ENCODE measurements at places on chromosomes 6 and 20.
A peak's percentile ranks its signal among the peaks of the same experiment; 100 is the strongest.

GRCh38 chr6:43256670-43257366 is 13.5 kb downstream of the TTBK1 start:
- DNase-seq, result no peak

DNA sequence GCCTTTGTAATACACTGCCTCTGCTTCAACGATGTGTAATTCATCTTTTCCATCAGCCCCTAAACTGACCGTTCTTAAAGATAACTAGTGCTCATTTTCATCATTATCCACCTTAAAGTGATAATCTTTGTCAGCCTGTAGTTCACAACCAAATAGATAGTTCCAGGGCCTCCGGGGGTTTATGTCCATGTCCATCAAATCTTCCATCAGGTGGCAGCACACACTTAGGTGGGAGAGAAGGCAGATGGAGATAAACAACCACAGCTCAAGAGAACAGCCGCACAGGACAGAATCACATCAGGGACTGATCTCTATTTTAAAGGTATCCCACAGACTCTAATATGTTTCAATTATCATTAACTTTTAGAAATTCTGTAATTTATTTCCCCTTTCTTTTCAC is 90.9 kb downstream of the LMBRD1 start:
- DNase-seq, result no peak

DNA sequence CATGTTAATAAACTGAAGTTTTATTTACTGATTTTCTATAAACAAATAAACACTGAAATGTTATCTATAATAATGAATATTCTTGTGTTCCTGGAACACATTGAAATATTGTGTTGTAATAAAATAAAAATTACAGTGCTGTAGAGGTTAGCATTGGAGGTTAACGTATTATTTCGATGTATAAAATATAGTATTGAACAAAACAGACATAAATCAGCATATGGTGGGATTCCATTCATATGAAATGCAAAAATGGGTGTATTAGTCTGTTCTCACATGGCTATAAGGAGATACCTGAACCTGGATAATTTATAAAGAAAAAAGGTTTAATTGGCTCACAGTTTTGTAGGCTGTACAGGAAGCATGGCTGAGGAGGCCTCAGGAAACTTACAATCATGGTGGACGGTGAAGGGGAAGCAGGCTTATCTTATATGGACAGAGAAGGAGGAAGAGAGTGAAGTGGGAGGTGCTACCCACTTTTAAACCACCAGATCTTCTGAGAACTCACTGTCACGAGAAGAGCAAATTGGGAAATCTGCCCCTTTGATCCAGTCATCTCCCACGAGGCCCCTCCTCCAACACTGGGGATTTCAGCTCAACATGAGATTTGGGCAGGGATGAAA is 24.6 kb upstream of the BMP6 start:
- DNase-seq, result no peak

GRCh38 chr6:142943711-142944123 is 1.3 kb downstream of the HIVEP2 start:
- DNase-seq, result peak; percentile 65

DNA sequence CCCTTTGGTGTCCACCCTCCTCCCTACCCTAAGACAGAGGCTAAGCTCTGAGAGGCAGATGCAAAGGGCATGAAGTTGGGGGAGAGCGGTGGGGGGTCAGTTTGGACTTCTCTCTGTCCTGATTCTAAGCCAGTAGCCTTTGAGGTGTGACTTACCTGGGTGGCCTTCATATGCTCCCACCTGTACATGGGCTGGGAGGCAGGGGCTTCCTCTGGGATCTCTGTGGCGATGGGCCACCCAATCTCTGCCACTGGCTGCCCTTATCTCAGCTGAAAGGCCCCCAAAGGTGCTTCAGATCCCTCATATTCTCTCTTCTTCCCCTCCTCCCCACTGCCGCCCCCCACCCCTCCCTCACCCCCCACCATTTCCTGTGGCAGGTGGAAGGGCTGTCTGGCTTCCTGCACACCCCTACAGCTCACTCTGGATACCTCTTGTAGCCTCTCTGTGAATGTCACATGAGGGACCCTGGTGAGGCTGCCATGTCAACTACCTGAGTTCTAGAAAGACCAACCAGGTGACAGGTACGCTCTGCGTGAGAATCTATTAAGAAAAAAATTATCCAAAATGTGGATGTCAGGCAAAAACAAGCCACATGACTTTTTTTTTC is 34.0 kb downstream of the PNLDC1 start:
- DNase-seq, result no peak

DNA sequence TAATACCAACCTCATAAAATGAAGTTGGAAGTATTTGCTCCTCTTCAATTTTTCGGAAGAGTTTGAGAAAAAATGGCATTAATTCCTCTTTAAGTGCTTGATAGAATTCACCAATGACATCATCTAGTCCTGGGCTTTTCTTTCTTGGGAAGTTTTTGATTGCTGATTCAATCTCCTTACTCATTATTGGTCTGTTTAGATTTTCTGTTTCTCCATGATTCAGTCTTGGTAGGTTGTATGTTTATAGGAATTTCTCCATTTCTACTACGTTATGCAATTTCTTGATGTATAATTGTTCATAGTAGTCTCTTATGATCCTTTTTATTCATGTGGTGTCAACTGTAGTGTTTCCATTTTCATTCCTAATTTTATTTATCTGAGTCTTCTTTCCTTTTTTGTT is 176.9 kb upstream of the PRND start:
- no peak for DNase-seq

DNA sequence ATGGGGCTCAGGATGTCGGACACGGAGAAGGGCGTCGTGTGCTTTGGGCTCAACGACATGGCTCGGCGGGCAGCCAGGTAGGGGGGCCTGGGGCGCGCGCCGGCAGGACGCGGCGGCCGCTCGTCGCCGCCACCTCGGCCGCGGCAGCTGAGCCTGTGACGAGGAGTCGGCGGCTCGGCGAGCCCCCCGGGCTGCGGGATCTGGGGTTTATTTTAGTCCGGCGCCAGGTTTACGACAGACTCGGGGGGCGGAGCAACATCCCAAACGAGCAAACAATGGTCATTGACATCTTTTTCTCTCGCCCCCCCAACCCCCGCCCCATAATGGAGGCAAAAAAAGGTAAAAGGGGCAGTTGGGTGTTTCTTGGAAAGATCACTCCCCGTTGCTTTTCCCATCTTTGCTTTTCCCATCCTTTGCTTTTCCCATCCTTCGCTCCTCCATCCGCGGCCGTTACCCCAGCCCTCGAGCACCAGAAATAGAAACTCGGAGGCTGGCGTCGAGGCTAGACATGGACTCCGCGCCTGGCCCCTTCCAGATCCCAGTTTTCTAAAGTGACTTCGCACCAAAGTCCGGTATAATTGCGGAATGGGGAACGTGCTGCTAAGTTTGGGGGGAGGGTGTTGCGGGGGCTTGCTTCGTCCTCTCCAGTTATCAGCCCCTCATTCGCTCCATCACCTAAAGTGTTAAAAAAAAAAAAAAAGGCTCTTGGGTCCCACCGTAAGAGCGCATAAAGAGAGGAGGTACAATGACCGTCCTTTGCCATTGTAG is at the start of gene NKX2-4:
TSS of gene NKX2-4 (minus strand) at position 186 of the 768 bp plus-strand sequence. CDS start at position 59, 127 bp downstream.
- no peak for DNase-seq

- no peak for DNase-seq
Observed at GRCh38 chr6:159119791-159120190, 49.4 kb upstream of the FNDC1 start.

DNA sequence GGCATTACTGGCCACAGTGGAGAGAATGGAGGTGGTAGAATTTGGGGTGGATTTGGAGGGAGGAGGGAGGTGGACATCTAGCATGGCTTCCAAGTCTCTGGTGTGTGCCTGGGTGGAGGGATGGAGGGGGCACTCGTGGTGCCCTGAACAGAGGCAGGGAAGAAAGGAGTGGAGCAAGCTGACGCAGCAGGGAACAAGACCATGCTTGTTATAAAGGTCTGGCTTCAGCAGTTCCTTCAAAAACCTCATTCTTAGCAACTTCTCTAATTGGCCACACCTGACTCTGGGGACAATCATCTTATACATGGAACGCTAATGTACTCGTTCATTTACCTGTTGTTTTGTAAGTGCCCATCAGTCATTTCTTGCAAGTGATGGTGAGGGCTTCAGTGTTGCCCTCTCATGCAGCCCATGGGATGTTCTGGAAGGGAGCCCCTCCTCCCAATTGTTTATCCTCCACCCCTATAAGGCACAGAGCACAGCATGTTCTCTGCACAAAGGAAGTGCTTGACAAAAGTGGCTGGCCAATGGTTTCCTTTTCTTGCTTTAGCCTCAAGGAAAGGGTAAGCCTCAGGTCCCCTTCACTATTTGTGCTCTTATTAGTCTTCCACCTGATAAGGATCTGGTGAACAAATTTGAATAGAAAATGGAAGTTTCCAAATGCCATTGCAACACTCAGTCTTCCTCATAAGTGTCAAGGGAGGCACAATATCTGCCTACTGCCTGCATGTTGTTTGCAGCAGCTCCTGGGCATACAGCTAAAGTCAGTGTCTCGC is 39.3 kb downstream of the GFOD1 start:
- DNase-seq, result no peak

- peak; percentile 69 for DNase-seq
Observed at GRCh38 chr20:60446267-60447111, 488.3 kb downstream of the CDH26 start.

All from common myeloid progenitor, CD34-positive (primary cell).